ENCODE measurements at places on chromosomes 16 and 17. TPM values are rescaled to one million over a fixed set of nuclear protein-coding genes. Genes with fewer than 3 reads are reported as not detected.
A peak's percentile ranks its signal among the peaks of the same experiment; 100 is the strongest.

CASKIN1 gene
- 3.6 TPM for total RNA-seq

DNA sequence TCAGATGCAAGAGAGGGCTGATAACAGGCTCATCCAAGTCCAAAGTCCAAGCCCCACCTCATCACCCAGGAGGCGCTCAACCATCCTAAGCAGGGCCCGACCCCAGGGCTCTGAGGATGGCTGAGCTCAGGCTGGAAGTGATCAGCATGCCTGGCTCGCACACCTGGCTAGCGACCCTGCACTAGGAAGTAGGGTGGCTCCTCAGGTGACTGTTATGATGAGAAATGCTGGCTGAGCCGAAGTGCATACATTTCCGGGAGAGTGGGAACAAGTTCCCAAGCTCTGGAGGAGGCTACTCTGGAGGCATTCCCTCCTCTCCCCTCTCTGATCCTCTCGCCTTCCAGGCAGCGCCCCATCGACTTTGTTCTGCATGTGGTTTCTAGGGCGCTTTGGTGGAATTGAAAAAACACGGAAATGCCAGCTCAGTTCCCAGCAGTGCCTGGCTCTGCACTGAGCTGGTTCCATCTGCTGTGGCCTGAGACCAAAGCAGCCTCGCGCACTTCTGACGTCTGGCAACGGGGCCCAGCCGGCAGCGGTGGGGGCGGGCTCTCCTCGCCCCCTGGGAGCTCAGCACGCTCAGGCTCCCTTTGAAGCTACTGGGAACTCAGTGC is 130.3 kb downstream of the IRF8 start:
- peak; percentile 60 for DNase-seq

- DNase-seq = no peak
These were observed 9.1 kb downstream of the ZSCAN10 start for GRCh38 chr16:3089717-3090592.

GRCh38 chr16:51508490-51509212 is 357.6 kb upstream of the SALL1 start:
- DNase-seq = no peak

GRCh38 chr17:73069164-73069770 is 23.2 kb downstream of the SLC39A11 start:
- DNase-seq = no peak

All from chondrocyte (in vitro differentiated cells).